ENCODE measurements at places on chromosomes 2 and 18.

- DNase-seq = no peak
Observed at GRCh38 chr2:177020524-177021119, 192.0 kb upstream of the HNRNPA3 start.

- DNase-seq = no peak
Observed at GRCh38 chr2:51068237-51068636, 36.3 kb upstream of the NRXN1 start.

- peak; percentile 91 for DNase-seq
Observed at GRCh38 chr2:237156031-237156856, 70.6 kb downstream of the COPS8 start.

DNA sequence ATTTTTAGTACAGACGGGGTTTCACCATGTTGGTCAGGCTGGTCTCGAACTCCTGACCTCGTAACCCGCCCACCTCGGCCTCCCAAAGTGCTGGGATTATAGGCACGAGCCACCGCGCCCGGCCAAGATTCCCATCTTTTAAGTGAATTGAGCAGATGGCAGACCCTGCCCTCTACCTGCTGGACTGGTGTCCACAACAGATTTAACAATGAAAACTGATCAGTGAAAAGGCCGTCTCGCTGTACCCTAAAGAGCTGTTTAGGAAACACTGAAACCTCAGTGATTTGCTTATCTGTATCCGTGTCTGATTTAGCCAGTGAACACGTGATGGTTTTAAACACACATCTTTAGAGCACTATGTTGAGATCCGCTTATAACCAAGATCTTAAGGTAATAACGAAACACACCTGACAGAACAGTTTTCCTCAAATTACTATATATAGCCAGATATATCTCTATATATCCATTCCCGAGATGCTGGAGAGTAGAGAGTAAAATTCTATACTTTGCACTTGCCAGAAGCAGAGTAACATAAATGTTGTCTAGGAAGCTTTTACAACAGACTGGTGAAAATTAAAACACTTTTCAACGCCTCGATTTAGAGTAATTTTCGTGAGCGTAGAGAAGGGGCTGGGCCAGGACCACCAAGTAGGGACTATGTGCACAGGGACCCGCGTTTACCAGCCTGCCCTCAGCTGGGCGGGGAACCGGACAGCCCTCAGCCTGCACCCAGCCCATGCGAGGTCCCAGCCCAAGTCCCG lies 594 bp downstream of the FAM161A start:
- DNase-seq = peak; percentile 73

GRCh38 chr2:150832686-150833085 lies 345.2 kb upstream of the RND3 start:
- no peak for DNase-seq

DNA sequence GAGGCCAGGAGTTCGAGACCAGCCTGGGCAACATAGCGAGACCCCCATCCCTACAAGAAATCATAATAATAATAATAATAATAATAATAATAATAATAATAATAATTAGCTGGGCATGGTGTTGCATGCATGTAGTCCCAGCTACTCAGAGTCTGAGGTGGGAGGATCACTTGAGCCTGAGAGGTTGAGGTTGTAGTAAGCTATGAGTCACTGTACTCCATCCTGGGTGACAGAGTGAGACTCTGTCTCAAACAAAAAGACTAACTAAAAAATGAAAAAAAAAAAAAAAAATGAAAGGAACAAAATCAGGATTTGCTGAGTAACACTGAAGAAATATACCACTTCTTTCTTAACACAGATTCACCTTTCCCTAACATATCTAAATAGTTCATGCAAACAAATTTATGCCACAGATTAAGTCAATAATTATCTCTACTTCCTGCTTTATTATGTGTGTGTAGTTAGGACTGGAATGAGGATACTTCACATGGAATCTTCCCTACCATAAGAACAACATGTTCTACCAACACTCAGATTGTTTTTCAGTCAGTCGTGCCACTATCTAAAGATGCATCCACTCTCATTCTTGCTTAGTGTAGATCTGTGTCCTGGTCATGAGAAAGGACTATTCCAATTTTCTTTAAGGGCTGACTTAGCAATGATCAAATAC lies 928.7 kb downstream of the SLC4A3 start:
- peak; percentile 74 for DNase-seq

DNA sequence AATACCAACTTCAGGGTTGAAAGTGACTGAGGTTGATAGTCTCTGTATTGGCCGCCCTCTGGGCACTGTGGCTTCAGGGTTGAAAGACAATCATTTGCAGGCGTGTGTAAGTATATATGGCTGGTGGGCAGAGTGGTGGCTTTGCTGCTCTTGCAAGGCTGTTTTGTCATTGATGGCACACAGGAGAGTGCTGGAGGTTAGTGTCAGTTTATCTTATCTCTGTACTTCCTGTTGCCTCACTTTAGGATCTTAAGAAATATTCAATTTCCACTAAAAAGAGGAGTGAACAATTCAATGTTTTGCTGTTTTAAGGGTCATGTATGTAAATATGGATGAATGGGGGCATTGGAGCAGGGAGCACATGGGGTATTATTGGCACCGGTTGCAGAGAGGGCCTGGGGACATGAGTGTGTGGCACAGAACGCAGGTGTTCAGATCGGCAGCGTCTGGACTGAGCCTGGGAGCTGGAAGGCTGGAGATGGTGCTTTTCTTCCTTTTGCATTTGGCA lies 51.5 kb downstream of the NCK2 start:
- DNase-seq = no peak

DNA sequence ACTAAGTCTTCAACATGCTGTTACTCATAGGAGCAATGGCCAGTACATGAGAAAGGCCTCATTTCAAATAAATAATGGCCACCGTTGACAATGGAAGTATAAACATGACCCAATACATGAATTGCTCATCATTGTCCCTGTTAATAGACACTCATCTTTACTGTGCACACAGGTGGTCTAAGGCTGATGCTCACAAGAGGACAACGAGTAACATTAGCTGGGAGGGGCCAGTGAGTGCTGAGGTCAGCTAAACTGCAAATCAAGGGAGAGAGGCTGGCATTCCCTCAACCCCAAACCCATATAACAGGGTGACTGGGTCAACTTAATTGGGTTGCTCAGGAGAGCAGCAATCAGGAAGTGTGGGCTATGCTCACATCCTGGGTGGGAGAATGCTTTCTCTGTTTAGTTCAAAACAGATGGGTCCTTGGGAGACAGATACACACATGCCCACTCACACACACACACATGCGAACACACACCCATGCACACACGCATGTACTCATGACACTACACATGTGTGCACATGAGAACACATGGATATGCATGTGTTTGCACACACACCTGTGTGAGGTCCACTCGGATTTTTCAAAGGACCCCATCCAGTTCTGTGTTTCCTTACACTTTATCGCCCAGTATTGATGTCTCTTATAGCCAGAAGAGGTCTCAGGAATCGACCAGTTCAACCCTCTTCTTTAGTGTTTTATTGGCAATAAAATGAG lies 172.0 kb downstream of the INHBB start:
- DNase-seq = no peak

DNA sequence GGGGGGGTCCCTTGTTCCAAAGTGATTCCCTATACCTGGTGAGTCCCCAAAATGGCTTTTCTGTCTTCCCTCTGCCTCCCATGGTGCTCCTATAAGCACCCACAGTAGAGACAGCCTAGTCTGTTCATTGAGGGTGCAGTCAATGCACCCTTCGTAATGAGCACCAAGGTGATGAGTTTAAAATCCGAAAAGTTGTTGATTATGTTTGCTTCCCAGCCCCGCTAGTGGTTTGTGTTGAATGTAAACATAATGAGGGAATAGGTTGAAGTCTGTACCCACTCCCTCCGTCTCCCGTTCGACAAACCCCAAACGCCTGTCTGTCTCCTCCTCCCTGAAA lies 2.3 kb downstream of the FOSL2 start:
- DNase-seq = no peak

DNA sequence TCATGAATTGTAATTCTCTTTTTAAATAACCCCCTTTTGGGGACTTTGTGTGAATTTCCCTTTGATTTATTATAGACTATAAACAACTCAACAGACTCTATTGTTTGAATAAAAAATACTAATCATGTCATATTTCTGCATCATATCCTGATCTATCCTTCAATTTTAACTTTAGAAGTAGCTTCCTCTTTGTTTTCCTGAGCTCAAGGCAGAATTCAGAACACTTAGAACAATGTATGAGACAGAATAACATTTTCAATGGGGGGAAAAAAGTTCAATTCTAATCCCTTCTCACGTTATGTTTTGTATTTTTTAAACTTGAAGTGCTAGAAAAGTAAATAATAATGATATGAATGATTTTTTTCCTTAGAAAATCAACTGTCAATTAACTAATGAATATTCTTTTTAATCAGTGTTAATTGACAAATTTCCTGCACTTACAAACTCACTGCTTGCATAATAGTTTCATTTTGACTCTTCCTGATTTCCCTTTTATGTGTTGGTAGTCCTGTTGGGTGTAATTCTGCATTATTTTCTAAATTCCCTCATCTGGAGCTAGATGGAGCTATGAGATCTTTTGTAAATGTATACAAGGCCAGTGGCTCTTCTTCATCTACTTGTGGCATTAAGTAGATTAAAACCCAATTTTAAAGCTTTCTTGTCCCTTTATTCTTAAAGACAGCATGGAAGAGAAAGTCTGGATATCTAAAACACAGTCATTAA lies 326.1 kb downstream of the PARD3B start:
- DNase-seq = peak; percentile 37

- DNase-seq = peak; percentile 20
Observed at GRCh38 chr2:147623328-147623727, 221.5 kb upstream of the ACVR2A start.

- no peak for DNase-seq
Observed at GRCh38 chr2:191721331-191721730, 43.4 kb downstream of the NABP1 start.

GRCh38 chr2:28766070-28766469 lies 14.4 kb downstream of the PPP1CB start:
- DNase-seq = no peak

GRCh38 chr18:33583901-33584300 lies 5.9 kb downstream of the ASXL3 start:
- no peak for DNase-seq

- DNase-seq = no peak
Observed at GRCh38 chr2:85706599-85707296, 12.6 kb downstream of the GNLY start.
